NCI-H1417 treated with DMSO at 0.1 percent for 48 hours (cell line): ENCODE measurements at places on chromosomes 2 and 18.

- no peak for DNase-seq
Measured at GRCh38 chr2:179900655-179901054, 39.2 kb upstream of the ZNF385B start.

DNA sequence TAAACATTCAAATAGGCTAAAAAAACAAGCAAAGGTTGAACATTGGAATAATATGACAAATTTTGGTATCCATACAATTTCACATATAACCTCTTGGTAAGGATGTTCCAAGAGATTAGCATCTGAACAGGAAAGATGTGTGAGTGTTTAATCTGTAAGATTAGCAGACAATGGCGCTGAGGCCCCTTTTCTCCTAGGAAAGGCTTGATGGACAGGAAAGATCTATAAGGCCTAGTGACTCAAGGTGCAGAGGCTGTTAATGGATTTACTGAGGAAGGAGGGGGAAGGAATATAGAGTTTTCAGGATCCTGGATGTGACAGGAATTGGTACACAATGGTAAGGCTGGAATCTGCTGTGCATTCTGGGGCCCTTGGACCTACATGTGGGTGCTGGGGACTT, 48.1 kb upstream of the SMAD2 start:
- DNase-seq = no peak

- no peak for DNase-seq
Measured at GRCh38 chr2:187372213-187372612, 75.8 kb downstream of the CALCRL start.

DNA sequence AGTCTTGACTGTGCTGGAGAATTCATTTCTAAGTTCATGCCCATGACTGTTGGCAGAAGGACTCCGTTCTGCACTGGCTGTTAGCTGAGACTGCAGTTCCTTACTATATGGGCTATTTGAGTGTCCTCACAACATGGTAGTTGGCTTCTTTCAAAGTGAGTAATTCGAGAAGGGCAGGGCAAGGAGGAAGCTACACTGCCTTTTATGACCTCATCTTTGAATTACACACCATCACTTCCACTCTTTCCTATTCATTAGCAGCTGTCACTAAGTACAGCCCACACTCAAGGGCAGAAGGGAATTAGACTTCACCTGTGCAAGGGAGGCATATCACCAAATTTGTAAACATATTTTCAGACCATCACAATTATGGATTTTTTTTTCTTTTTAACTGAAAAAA, 55.9 kb upstream of the EPAS1 start:
- no peak for DNase-seq

DNA sequence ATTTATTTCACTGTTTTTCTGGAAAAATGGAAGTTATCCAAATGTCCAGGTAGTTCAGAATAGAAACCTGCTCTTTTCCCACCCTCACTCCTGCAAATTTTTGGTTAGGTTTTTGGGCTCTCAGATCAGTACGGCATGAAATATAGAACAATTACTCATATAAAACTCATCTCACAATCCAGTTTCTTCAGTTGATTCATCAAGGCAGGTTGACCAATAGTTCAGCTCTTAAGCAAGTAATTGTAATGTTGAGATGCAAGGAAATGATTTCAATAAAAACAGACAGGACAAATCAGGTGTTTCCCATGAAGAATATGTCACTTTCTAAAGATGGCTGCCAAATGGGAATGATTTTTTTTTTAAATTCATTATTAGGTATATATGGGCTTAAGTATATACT, 2.0 kb downstream of the RAB27B start:
- no peak for DNase-seq

GRCh38 chr2:206740800-206741199, 22.6 kb upstream of the DYTN start:
- DNase-seq = no peak

- DNase-seq = no peak
Measured at GRCh38 chr2:59204040-59204439, 962.9 kb upstream of the FANCL start.

GRCh38 chr2:151278487-151278886, 11.0 kb downstream of the NMI start:
- no peak for DNase-seq

DNA sequence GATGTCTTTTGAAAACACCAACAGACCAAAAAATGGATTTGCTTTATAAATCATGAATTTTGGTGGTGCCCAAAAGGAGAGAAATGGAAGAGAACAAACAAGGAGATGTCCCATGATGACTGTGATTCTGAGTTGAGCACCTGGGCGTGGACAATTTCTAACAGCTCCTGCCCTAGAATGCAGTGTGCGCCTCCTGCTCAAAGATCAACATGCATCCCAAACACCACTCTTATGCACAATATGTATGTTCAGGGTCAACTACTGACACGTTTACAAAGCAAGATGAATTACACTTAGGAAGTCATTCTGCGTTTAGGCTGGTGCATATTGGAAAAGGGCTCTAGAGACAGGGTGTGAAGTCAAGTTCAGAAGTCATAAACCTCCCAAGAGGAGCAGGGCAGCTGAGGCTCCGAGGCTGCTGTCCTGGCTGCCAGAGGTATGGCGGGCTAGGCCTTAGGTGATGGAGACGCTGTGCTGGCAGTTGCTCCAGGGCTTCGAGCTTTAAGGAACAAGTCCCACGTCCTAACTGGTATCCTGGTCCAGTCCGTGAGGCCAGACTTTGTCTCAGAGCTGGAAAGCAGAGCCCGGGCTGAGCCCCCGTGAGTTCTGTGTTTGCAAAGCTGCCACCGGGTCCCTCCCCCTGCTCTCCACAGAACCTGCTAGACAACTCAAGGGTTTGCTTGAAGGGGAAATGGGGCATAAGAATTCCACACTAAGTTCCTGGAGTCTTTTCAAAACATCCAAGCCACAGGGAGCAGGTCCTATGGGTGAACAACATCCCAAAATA, 74.0 kb downstream of the ZNF516 start:
- no peak for DNase-seq

DNA sequence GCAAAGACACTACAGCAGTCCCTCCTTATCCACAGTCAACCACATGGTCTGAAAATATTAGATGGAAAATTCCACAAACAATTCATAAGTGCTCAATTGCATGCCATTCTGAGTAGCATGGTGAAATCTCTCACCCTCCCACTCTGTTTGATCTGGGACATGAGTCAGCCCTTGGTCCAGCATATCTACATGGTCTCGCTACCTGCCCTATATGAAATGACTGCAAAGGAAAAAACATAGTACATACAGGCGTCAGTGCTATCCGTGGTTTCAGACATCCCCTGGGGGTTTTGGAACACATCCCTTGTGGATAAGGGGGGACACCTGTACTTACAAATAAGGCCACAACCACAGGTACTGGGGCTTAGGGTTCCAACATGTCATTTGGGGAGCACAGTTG, 73.7 kb downstream of the CABLES1 start:
- DNase-seq = no peak

GRCh38 chr18:49677762-49678413, 116.0 kb downstream of the LIPG start:
- no peak for DNase-seq

GRCh38 chr2:284896-285492, 2.9 kb downstream of the ALKAL2 start:
- DNase-seq = no peak
